Stimulated activated CD8-positive, alpha-beta memory T cell treated with anti-CD3 and anti-CD28 coated beads, Interleukin-4, amount 100 ng/mL, for 4 hours (primary cell): ENCODE measurements at places on chromosomes 2 and 18.

GRCh38 chr2:30588994-30589393, 141.9 kb downstream of the LCLAT1 start:
- no peak for DNase-seq

GRCh38 chr18:56716692-56717146, 65.6 kb downstream of the WDR7 start:
- DNase-seq = no peak

DNA sequence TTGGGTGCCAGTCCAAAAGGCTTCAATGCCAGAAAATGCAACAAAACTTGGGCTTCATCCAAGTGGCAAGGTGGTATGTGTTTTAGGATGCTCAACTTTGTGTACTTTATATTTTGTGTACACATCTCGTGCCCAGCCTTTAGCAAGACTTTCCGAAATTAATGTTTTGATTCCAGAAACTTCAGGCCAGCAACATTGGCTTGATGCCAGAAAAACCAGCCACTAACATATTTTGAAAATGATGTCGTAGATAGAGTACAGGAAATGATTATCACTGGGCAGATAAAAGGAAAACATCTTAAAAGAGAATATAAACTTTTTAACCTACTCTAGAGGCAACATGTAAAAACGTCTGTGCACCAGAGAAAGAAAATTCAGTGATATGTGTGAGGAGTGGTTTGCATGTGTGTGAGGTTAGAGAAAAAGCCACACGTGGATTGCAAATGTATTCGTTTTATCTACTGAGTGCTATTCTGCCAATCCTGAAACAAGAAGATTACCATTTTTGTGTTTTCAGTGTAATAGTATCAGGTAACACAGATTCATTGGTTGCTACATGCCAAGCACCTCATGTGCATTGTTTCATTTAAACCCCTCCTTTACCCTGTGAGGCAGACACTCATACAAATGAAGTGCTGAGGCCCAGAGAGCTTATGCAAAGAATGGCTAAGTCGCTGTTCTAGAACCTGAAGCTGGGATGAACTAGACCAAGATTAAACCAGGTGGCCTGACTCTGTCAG, 264.8 kb downstream of the C1D start:
- no peak for DNase-seq

- no peak for DNase-seq
Measured at GRCh38 chr2:12424809-12425208, 291.9 kb upstream of the TRIB2 start.

GRCh38 chr2:212791569-212791968, 253.0 kb upstream of the ERBB4 start:
- no peak for DNase-seq

DNA sequence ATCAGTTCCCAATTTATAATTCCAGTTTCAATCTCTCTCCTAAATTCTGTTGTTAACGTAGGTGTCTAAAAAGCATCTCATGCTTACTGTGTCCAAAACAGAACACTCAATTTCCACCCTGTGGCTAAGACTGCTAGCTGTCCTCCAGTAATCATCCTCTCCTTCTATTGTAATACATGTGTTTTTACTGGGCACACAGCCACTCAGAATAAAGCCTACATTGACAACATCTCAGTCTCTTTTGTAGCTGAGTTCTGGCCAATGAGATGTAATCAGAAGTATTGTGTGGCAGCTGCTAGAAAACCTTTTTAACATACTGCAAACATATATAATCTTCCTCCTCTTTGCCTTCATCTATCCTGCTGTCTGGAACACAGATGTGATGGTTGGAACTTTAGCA, 29.4 kb upstream of the TSPYL6 start:
- no peak for DNase-seq

DNA sequence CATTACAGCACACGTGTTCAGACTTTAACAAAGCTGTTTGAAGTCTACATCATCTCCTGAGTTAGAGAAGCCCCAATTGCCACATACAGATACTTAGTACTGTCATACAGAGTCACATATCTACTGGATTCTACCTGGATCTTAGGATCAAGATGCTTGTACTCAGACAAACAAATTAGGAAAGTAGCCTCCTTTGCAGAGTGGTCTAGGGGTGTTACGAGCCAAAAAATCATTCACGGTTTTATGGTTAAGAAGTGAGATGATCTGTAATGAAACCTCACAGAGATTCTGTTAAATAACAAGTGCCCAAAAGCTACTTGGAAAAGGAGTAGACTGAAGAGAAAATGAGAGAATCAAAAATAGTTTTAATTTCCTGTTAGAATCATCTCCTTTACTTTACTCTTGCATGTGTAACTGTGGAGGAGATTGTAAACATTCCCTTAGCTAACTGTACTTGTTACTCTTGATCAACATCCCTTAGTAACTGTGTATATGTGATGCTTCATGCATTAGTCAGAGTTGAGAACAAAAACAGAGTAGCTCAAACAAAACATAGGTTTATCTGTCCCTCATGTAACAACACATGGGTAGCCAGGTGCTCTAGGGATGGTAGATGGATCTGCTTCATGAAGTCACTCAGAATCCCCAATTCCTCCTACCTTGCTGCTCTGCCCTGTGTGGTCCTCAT, 16.4 kb upstream of the IL1RL1 start:
- DNase-seq = no peak

DNA sequence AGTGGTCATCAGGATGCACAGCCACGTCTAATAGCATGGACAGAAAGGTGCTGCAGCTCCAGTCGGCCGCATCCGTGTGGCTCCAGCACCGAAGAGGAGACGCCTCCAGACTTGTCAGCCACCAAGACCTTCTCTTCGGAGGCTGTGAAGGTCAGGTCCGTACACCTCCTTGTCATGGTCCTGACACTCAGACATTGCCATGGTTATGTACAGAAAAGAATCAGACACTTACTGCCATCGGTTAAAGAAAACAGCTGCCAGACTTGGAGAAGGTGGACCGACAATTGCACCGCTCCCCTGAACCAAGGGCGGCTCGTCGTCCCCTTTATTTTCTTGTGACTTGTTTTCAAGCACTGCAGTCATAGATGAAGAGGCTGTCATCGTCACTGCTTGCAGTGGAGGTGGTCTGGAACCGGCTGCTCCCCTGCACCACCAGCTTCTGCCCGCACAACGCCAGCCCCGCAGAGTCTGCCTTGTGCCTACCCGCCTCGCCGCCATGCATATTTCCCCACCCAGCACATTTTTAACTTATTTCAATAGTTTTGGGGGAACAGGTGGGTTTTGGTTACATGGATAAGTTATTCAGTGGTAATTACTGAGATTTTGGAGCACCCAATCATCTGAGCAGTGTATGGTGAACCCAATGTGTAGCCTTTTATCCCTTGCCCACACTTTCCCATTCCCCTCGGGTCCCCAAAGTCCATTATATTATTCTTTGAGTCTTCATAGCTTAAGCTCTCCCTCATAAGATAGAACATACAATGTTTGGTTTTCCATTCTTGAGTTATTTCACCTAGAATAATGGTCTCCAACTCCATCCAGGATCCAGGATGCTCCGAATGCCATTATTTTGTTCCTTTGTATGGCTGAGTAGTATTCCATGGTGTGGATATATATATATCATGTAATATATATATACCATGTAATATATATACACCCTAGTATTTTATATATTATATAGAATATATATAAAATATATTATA, 18.1 kb downstream of the FBXO48 start:
- DNase-seq = no peak

DNA sequence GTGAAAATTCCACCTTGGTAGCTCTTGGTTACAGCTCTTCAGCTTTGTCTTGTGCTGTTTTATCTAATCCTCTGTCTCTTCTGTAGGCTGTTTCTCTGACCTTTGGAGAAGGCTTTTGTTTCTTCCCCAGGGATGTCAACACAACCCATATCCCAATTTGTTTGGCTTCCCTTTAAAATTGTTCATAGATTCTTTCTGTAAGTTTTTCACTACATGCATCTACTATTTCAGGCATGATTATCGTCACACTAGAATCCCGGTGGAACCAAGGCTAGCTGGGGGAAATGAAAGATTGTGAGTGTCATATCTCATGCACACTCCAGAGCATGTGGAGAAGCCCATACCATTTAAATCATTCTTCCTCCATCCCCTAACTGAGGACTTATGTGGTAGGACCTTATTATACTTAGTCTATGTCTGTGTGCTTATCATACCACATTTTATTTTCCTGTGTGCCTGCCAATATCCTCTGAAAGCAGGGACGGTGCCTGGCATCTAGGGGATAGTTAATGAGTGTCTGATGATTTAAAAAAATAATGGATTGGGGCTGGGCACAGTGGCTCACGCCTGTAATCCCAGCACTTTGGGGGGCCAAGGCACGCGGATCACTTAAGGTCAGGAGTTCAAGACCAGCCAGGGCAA, 59.9 kb downstream of the CRIM1 start:
- no peak for DNase-seq

DNA sequence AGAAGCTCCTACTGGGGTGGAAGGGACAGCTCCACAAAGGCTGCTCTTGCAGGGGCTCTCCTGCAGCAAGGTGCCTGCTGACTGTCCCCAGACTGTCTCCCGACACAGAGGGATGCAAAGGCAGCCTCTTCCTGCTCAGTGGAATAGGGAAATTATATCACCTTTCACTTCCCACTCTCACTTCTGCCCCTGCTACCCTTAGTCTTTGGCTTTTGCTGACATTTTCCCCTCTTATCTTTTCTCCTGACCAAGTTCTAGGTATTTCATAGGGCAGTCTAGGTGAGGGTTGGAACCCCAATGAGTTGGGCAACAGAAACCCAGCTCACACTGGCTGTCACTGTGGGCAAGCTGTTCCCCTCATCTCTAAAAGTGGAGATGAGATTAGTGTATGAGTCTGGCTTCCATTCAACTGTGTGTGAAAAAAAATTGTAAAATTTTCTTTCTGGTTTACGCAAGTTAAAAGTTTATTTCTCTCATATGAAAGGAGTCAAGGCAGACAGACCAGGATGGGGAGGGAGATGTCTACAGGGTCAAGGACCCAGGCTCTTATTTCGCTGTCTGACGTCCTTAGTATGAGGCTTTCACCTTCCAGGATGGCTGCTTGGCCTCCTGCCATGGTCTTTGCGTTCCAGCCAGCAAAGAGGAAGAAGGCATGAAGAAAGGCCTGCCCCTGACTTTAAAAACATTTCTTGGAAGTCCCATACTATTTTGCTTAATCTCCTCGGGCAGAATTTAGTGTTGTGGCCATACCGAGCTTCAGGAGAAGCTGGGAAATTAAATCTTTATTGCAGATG, 7.5 kb upstream of the MOCOS start:
- DNase-seq = no peak
